ENCODE measurements at places on chromosomes 4 and X.

DNA sequence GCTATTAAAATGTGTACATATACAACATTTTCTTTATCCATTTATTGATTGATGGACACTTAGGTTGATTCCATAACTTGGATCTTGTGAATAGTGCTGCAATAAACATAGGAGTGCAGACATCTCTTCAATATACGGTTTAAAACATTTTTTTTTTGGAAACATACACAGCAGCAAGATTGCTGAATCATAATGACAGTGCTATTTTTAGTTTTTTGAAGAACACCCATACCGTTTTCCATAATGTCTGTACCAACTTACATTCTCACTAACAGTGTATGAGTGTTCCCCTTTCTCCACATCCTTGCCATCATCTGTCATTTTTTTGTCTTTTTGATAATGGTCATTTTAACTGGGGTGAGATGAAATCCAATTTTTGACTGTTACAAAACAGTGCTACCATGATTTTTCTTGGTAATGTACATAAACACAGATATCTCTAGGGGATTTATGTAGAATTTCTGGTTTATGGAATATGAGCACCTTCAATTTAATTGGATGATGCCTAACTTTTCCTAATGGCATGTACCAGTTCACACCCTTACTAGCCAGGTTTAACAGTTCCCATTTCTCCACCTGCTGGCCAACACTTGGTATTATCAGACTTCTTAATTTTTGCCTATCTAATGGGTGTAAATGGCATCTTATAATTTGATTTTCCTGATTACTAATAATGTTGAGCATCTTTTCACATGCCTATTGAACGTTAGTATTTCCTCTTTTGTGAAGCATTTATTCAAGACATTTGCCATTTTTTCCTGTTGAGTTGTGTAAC lies 21.0 kb upstream of the TMSB15B start:
- DNase-seq: no peak

- no peak for DNase-seq
These were observed 148.6 kb upstream of the CNKSR2 start for GRCh38 chrX:21225643-21226042.

DNA sequence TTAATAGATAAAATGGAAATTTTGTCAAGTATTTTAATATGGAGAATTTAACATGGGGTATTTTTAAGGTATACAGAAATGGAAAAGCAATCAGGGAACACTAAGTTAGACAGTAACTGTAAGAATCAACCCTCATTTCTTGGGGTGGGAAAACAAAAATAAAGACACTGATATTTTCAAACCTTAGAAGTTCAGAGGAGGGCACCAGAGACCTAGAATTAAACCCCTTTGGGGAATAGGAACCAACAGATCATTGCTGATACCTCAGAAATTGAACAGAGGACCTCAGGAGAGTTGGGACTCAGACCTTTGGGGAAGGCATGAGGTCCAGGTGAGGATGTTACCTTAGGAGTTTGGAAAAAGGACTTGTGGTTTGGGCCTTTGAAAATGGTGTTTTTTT lies 435.6 kb downstream of the TMA16 start:
- no peak for DNase-seq

- DNase-seq: no peak
These were observed 8.0 kb downstream of the CTBP1 start for GRCh38 chr4:1240721-1241465.

- DNase-seq: no peak
These were observed 637.8 kb downstream of the BCOR start for GRCh38 chrX:39459952-39460351.

DNA sequence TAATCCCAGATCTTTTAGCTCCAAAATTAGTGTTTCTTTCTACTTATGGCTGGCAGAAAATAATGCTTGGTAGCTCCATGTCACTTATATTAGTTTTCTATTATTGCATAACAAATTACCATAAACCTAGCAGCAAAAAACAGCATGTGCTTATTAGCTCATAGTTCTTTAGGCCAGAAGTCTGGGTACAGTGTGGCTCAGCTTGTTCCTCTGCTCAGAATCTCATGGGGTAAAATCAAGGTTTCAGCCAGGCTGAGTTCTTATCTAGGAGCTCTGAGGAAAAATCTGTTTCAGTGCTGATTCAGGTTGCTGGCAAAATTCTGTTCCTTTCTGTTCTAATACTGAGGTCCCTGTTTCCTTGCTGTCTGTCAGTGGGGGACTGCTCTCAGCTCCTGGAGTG lies 101.1 kb downstream of the CT47B1 start:
- no peak for DNase-seq

GRCh38 chrX:152465132-152465531 lies 14.0 kb upstream of the GABRA3 start:
- DNase-seq: no peak

GRCh38 chr4:100786481-100786880 lies 268.7 kb upstream of the EMCN start:
- no peak for DNase-seq

DNA sequence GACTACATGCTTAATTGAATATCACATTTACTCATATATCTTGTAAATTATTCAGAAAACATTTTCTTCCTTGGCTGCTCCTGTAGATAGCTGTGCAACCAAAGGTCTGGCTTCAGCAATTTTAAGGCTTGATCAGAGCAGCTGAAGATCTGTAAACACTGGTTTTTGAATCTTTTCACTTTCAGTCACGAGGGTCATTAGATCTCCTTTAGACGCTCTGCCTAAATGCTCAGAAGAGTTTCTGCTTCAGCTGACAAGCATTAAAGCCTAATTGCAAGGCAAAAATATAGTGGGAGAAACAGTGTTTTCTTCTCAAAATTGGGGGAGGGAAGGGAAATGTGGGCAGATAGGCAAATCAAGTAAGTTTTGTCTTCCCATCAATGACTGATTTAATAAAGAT lies 25.7 kb downstream of the TRPC5 start:
- no peak for DNase-seq

DNA sequence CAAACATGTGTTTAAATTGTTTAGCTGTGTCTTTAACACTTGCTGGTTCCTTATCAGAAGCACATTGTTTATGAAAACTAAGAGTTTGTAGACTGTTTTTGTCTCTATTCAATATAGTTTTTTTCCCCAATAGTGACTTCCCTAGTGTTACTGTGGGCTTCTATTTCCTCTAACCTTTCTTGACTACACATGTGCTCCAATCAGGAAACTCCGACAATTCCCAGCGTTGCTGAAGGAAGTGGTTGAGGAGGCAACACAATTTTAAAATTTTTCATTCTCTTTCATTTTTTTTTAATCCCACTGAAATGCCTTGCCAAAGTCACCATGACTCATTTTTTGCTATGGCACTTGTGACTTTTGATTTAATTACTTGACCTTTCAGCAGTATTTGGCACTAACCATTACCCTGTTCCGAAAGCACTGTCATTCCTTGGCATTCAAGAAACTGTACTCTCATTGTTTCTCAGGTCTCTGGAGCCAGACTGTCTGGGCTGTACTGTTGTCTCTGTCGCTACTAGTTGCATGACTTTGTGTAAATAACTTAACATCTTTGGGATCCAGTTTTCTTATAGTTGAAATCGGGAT lies 67.6 kb upstream of the FREM3 start:
- DNase-seq: no peak

DNA sequence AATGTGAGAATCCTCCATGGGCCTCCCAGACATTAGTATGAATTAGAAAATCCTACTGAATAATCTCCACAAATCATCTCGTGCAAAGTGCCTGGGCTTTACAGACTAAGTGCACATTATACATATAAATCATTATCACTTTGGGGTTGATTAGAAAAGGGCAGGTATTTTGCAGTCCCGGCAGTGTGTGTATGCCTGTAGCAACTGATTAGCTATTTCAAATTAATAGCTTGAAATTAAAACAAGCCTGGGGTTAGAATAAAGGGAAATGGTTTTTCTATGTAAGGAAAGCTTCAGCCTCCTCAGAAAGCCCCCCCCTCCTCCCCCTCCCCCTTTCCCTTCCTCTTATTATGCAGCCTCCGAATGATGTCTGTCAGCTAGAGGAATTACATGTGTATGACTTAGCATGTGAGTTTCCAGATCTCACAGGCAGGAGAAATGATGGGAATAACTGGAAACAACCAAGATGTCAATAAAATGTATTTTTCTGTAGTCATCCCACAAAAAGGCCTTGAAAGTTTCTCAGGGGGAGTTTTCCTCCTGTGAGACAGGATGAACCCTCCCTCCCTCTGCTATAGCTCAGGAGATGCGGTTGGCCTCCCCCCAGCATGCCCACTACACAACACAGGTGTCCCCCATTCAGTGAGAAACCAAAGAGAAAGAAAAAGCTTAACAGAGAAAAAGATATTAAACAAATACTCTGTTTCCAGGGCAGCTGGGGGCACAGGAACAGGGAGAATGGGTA lies 41.2 kb upstream of the RASGEF1B start:
- no peak for DNase-seq

- DNase-seq: no peak
These were observed 177.5 kb upstream of the AFF2 start for GRCh38 chrX:148322906-148323305.

- DNase-seq: no peak
These were observed 533.0 kb downstream of the BCOR start for GRCh38 chrX:39564751-39565150.

DNA sequence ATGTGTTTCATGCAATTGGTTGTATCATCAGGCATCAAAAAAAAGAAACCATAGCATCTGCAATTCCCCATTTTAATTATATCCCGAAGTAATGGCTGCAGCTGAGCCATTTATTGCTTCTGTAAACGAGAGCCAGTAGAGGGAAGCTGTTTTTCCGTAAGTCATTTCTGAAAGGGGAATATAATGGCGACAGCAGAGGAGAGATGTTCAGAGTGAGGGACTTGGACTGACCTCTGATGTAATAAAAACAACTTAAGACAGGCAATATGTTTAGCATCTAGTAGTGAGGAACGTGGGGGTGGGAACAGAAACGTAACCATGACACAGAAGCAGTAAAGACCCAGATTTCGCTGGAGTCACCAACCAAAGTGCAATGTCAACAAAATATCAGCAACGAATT lies 31.5 kb upstream of the NAA11 start:
- DNase-seq: no peak

GRCh38 chr4:105068516-105068915 lies 78.2 kb upstream of the TET2 start:
- DNase-seq: no peak

DNA sequence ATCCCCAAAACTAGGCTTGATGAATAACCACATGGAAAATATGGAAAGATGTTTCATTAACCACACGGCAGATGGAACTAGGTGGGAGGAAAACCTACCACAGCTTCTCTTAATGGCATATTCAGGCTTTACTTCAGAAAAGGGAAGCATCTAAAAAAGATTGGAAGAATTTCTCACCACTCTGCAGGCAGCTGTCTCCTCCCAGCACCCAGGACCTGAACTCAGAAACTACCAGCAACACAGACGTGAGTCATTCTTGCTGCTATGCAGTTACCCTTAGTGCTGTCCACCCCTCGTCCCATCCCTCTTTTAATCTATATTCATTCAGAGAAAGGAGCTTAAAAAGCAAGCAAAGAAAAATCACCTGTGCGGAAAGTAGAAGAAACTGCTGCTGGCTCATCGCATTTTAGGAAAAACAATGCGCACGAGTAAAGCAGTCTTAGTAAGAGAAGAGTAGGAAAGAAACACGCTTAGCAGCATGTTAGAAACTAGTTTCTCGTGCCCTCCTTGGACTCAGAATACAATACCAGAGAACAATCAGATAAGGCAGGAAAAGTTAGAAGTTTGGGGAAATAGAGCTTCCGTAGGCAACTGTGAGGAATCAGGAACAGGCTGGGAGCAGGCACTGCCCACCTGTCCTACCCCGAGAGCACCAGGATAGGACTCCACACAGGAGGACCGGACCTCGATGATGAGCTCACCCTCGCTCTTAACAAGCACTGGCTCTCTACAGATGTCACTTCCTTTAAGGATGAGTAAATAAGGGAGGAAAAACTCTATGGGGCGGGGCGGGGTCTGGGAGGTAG lies 48.1 kb upstream of the ENPP6 start:
- no peak for DNase-seq

DNA sequence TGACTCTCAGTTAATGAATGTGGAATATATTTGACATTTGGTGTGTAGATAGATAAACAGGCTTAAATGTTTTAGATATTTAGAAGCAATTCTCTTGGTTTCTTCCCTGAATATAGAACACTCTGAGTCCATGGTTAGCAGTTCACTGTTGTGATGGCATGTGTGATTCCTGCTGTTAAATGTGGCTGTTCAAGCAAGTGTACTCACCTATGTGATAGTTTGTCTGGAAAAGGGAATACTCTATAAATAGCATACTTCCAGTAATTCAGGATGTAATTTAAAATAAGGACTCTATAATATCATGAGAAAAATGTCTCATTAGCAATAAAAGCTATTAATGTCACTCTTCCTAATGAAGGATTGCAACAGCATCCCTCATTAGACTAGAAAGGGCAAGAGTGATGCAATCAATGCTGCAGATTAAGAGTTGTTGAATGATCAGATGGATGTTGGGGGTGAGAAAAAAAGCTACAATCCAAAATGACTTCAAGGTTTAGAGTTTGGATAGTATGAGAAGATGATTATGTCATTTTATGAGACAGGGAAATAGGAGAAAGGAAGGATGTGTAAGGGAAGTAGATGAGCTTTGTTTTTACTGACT lies 201.8 kb upstream of the WDFY3 start:
- DNase-seq: no peak

- DNase-seq: no peak
These were observed 13.1 kb upstream of the EOLA1 start for GRCh38 chrX:149527705-149528104.

DNA sequence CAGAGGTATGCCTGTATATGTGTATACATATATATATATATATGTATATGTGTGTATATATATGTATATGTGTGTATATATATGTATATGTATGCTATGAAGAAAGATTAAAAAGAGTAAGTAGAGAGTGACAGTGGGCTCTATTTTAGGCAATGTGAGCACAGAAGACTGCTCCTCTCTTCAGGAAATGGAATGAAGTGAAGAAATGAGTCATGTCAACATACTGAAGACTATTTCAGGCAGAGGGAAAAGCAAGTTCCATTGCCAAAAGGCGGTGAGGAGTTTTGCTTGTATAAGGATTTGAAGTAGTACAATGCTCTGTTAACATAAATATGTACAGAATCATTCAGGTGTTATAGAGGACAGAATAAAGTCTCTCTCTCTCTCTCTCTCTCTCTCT lies 773.2 kb upstream of the FTHL17 start:
- no peak for DNase-seq

GRCh38 chrX:10725071-10725470 lies 104.7 kb upstream of the MID1 start:
- no peak for DNase-seq

DNA sequence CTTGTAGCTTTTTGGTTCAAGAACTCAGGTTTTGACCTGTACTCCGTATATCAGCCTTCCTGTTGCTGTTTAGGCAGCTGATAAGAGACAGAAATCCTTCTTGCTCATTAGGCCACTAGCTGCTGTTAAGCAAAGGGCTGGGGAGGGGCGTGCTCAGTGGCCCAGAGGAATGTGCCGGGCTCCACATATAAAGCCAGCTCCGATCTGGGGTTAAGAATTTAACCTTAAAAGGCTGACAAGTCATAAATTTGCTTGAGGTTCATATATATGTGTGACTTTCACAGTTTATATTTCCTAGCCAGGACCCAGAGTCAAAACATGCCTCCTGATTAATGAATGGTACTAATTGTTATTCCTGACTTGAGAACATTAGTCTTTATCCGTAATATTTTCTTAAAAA lies 15.3 kb downstream of the GPC3 start:
- DNase-seq: no peak

Measured in thymus (tissue), 14 donors.